Mesendoderm (in vitro differentiated cells): ENCODE measurements at places on chromosomes 5 and 9.
A peak's percentile ranks its signal among the peaks of the same experiment; 100 is the strongest.

DNA sequence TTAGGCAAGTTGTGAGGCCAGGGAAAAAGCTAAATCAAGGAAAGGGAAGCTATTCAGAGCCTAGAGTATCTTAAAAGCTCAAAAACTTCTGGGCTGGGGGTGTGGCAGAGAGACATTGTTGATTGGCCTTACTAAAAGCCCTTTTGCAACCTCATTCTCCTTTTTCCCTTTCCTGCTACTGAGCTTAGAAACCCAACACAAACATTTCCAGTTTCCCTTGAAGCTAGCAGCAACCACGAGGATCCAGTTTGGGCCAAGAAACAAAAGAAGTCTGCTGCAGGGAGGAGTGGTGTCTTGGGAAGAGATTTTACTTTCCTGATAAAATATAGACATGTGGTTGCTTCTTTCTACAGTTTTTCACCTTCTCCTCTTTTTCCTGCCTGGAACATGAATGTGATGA lies 135.5 kb upstream of the KLF9 start:
- DNase-seq = no peak

GRCh38 chr9:134962973-134963364 lies 45.3 kb upstream of the FCN1 start:
- DNase-seq = no peak

DNA sequence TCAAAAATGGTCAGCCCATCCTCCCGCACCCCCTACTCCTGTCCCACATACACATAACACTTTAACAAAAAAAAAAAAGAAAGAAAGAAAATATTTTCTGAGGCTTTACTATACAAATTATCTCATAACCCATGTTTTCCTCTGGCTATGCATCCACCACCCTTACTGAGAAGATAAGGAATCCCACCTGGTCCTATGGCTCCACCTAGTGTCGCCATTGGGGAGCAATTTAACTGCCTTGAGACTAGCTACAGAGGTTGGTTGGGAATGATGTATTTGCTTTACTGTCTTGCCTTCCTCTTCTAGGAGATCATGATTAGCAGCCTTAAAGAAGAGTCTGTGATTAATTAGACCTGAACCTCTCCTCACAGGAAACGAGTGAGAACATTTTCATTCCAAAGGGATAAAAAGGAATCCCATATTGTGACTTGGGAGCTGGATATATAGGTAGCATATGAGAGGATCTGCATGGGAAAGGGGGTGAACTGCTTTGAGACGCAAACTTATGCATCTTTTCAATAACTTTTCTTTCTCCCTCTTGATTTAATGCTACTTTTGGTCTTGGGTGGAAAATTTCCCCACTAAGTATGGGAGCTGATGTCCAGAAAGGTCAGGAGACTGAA lies 77.7 kb upstream of the SELENOP start:
- peak; percentile 84 for DNase-seq

DNA sequence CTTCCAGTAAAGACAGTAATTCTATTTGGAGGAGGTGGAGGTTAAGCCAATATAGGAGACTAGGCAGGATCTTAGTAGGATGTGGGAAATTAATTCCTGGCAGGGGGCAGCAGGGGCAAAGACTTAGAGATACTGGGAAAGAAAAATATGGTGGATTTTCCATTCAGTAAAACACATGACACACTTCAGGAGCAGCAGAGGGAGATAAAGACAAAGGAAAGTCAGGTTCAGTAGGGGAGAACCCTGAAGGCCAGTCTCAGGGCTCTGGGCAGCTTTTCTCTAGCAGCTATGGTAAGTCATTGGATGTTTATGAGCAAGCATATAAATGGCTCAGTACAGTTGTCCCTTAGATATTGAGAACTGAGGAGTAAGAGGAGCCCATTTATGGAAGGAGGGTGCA lies 105.5 kb downstream of the PJA2 start:
- peak; percentile 30 for DNase-seq

DNA sequence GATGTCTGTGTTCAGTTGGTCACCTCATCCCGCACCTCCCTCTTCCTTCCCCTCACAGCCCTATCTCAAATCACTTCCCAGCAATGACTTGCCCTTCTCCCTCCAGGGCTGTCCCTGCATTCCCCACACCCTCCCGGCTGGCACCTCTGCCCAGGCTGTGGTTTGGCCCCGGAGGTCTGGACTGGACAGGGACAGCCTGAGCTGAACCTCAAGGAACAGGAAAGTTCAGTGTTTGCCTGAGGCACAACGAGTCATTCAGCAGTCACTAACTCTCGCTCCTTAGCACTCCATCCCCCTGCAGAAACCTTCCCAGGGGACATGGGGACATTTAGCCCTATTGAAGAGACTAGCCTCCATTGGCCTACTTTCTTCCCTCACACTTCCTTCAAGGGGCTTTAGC lies 58.3 kb upstream of the MAP3K1 start:
- peak; percentile 31 for DNase-seq

DNA sequence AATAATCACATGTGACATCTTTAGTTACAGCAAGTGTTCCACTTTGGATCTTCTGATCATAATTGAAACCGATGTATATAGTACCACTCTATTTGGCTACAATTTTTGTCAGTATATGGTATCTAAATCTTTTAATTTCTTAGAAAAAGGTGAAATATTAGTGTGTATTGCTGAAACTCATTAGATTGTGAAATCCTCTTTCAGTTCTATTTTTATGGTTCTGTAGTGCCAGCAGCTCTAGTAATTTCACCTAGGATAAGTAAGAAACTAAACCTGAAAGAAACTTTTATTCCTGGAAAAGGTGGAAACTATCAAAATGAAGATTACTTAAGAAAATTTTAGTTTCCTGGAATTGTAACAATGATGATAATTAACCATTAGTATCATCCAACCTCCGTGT lies 370.9 kb downstream of the NNT start:
- no peak for DNase-seq

DNA sequence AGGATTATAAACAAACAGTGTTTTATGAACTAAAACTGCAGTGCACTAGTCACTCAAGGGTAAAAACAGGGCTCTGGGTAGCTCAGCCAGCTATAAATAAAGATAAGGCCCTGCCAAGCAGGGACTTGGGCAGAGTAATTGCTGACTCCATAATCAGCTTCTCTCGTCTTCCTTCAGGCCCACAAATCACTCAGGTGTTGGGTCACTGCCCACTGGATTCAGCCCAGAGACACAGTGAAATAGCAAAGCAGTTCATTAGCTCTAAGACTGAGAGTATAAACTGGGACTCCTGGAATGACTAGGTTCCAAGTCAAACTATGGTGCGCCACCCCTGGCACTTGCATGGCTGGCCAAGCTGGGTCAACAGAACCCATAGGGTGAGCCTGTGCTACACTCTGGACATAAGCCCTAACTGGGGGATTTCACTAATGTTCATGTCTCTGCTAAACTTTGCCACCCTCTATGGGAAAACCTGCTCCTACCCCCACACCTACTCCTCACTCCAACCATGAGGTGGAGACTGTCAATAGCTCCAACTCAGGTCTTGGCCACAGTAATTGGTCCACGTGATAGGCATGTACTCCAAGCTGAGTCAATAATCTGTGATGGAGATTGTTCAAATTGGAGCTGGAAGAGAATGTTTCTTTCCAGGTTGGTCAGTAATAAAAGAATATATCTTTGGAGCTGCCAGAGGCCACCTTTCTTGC lies 158.5 kb downstream of the SLIT3 start:
- DNase-seq = no peak

DNA sequence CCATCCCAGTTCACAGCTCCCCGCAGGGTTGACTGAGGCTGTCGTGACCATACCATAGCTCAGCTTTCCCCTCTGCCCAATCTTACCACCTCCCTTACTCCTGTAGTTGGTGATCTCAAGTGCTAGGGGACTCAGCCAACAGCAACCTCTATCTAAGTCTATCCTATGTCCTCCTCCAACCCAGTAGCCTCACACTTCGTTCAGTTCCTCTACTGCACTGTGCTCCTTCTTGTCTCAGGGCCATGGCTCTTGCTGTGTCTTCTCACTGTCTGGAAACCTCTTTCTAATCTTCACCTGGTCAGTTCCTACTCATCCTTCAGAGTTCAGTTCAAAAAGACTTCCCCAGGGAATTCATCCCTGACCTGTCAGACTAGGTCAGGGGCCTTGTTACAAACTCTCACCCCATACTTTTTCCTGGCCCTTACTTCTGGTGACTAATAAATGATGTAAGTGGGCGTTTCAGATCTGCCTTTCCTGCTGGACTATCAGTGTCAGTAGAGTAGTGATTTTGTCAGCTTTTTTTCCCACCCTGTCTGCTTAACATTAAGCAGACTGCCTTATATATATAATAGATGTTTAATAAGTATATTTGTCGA lies 53.6 kb upstream of the NR3C1 start:
- no peak for DNase-seq

DNA sequence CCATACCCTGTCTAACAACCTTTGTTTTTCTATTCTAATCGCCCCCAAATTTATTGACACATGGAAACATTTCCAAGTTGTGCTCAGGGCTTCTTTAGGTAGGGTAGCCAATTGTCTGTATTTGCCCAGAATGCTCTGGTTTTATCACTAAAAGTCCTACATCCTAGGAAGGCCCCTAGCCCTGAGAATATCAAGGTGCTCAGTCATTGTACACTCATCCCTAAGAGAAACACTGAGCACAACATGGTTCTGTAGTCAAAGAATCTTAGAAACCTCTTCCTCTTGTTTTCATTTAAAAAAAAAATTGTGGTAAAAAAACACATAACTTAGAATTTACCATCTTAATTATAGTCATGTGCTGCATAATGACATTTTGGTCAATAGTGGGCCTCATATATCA lies 69.0 kb upstream of the BASP1 start:
- DNase-seq = no peak

DNA sequence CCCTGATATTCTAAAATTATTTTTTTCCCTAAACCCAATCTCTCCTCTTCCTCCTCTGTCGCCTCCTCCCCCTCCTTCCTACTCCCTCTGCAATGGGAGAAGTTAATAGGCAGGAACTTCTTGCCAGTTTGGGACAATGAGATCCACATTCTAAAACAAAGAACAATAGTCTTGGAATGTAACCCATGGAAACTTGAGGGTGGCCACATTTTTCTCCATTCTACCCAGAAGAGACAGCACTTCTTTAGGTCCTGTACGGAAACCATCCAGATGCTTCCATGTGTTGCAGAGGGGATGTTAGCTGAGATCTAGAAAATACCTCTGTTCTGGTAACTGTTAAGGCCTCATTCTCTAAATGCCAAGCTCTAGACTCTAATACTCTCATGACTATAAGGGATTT lies 10.0 kb downstream of the SPARC start:
- peak; percentile 77 for DNase-seq

GRCh38 chr5:177179431-177179830 lies 45.9 kb downstream of the NSD1 start:
- DNase-seq = no peak

- DNase-seq = no peak
These were observed 35.5 kb upstream of the ANXA2R start for GRCh38 chr5:43075319-43076293.

DNA sequence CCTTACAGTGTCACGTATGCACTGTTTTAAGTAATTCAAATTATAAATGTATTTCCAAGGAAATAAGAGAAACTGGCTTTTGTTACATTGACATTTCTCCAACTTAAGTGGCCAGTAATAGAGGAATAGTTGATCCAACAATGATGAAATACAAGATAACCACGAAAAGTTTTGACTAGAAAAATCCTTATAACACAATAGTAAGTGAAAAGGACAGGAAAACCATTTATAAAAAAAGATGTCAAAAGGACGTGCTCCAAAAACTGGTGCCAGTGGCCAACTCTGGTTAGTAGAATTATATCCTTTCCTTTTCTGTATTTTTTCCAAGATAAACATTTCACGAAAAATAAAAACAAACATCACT lies 210.9 kb downstream of the GAPVD1 start:
- no peak for DNase-seq

DNA sequence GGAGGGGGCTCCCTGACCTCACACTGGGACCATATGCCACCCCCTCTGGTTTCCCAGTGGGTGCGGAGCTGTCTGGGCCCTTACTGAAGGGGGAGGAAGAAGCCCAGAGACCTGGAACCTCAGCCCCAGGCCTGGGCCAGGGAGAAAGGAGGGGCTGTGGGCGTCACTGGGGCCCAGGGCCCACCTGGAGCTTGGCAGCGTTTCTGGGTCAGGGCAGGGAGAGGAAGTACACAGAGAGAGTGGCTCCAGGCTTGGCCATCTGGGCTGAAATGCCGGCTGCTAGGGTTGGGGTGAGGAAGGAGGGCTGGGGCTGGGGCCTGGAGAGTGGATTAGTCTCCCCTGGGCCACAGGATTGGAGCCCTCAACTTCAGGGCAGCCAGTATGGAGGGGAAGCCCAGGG lies 6.4 kb upstream of the DAB2IP start:
- no peak for DNase-seq

- no peak for DNase-seq
These were observed 14.2 kb upstream of the KIF27 start for GRCh38 chr9:83935276-83935935.

DNA sequence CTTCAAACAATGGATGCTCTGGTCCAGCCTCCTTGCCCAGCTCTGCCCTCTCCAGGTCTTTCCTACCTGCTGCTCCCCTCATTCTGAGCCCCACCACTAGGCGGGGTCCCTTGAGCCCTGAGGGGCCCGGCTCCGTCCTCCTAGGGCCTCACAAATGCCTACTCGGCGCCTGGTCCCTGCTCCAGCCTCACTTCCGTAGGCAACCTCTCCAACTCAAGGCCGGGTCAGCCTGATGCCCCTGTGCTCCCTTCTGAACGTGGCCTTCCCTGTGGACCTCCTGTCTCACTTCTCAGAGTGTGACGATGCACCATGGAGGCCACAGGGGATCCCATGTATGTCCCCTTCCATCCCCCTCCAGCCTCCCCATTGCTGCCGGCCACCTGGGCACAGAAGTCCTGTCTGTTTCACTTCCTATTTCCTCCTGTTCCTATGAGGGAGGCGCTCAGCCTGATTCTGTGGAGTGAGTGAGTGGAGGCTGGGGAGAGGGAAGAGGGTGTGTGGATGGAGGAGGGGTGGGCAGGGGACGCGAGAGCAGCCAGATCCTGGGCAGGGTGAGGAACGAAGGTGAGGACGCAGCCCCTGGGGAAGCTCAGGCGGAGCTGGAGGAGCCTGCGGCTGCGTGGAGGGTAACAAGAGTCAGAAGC lies 127.2 kb upstream of the FAM120A start:
- no peak for DNase-seq

DNA sequence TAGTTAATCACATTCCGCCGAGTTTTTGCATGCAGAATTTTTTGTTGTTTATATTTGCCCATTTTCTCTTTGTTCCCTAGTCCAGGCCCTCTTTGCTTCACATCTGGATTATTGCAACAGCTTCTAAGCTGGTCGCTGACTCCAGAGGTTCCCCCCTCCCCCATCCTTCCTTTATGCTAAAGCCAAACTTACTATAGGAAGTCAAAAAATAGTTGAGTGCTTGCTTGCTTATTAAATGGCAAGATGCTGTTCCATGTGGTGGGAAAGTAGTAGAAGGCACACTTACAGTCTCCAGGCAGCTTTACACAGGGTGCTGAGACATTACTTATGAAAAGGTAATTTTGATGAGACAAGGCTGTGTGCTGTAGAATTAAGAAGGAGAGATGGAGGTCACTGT lies 1.3 kb downstream of the ZBTB34 start:
- peak; percentile 37 for DNase-seq

GRCh38 chr5:155871623-155872022 lies 455.3 kb upstream of the SGCD start:
- peak; percentile 4 for DNase-seq

GRCh38 chr5:159805021-159805420 lies 111.3 kb upstream of the ADRA1B start:
- no peak for DNase-seq

GRCh38 chr5:32909207-32909606 lies 198.1 kb downstream of the NPR3 start:
- no peak for DNase-seq

- no peak for DNase-seq
These were observed 7.0 kb downstream of the NTNG2 start for GRCh38 chr9:132168851-132169250.
